HS-5 (cell line): ENCODE measurements at places on chromosomes 2 and 18.

DNA sequence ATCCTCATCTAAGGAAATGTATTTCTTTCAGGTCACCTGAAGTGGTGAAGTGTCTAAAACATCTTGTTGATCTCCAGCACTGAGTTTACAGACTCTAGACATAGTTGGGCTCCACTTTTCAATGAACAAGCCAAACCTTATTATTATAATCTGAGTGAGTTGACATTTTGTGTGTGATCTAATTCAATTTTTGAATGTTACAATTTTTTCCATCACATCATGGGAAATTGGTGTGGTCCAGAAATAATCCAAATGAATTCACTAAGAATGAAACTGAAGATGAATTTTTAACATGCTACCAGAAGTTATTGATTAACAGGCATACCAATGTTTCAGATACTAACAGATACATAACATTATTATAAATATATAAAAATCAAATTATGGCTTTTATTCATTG is 75.6 kb upstream of the EFEMP1 start:
- DNase-seq, result no peak

- no peak for DNase-seq
Observed at GRCh38 chr2:37993143-37993542, 68.1 kb downstream of the RMDN2 start.

DNA sequence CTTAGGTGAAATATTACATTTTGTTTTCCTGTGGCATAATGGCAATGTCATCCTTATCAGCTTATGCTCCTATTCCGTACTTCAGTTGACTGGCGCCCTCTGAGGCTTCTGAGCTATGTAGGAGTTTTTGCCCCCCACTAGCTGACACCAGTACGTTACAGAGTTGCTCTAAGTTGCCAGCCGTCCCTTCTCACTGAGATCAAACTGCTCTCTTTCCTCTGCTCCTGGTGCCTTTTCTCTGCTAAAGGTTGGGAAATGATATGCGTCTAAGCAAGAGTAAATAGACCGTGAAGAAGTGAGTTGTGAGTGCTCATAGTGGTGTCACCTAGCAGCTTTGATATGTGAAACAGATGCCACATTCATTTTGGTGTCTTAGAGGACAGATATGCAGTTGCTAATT is 99.2 kb downstream of the RAPGEF4 start:
- DNase-seq, result no peak

DNA sequence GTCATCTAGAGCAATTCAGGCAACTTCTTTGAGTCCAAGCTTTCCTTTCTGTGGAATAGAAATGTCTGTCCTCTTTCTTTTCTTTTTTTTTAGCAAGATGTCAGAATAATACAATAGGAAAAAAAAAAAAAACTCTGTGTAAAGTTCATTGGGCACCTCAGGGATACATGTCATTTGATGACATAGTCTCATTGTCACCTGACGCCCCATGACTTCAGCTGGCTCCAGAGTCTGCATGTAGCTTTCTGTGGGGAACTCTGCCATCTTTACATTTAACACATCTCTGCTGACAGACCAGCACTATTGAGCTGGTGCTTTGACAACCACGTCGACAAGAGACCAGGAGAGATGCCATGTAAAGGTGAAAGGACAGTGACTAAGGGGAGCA is 172.5 kb upstream of the KLF7 start:
- no peak for DNase-seq

DNA sequence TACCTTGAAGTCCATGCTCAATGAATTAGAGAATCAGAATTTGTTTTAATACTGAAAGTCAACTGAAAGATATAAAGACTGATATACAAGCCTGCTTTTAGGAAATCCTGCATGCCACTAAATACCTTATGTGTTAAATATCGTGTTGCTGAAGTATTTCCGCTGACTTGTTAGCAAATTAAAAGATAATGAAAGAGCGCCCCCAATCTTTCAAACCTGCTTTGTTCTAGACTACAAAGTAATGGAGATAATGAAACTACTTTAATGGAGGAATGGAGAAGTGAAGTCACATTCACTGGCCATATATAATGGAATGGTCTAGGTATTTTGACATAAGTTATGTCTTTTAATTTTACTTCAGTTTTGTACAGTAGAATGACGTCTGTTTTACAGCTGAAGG is 95.7 kb downstream of the ASXL3 start:
- no peak for DNase-seq

DNA sequence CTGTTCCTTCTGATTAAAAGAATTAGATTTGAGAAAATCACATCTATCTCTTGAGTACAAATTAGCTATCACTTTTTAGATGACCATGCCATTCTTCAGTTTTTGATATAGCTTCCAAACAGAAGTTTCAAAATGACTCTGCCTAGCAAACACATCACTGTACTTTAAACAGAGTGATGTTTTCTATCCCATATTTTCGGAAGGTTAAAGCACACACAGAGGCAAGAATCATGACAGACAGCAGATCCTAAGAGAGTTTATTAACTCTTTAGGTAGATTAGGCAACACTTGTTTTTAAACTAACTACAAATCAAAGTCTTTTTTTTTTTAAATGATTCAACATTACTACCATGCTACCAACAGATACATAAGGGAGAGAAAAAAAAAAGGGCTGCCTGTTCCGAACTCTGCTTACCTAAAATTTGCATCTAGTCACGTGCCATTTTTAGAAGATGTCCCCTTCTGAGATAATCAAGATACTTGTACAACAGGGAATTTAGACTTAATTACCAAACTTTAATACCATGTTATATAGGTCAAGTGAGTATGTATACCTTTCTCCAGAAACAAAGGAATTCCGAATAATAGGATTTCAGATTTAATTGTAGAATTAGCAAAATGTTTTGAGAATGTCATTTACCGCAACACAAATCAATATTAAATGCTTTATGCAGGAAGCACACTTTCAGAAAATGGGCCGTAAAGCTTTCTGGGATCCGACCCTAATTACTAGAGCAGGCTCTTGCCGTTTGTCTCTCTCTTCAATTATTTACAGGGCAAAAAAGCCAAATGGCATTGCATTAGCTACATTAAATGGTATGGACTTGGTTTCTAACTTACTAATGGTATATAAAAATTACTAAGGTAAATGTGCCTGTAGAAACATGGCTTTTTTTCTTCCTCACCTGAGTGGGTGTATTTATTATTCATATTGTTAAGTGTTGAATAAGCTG is 2.6 kb downstream of the RBMS1 start:
- DNase-seq, result no peak

- no peak for DNase-seq
Observed at GRCh38 chr18:23154823-23155500, 19.7 kb downstream of the CABLES1 start.

GRCh38 chr2:148658807-148659722 is 14.5 kb downstream of the EPC2 start:
- peak; percentile 35 for DNase-seq

DNA sequence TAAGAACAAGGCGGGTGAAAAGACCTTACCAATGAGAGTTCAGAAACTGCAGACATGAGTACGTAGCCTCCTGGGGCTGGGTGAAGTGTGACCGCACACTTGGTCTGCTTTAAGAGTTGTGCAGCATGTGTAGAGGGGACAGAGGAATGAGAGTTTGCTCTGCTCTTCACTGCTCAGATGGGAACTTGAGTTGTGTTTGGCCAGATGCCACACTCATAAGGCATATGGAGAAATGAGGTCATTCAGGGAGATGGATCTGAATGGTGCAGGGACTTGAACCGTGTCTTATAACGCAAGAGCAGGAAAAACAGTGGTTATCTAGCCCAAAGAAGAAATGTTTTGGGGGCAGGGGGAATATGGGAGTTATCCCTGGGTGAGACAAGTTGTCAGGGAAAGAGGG is 273.8 kb upstream of the LYPD1 start:
- DNase-seq, result no peak

GRCh38 chr2:140585016-140585415 is 1545.8 kb downstream of the LRP1B start:
- DNase-seq, result no peak

GRCh38 chr2:191611614-191612013 is 66.3 kb upstream of the NABP1 start:
- DNase-seq, result no peak

DNA sequence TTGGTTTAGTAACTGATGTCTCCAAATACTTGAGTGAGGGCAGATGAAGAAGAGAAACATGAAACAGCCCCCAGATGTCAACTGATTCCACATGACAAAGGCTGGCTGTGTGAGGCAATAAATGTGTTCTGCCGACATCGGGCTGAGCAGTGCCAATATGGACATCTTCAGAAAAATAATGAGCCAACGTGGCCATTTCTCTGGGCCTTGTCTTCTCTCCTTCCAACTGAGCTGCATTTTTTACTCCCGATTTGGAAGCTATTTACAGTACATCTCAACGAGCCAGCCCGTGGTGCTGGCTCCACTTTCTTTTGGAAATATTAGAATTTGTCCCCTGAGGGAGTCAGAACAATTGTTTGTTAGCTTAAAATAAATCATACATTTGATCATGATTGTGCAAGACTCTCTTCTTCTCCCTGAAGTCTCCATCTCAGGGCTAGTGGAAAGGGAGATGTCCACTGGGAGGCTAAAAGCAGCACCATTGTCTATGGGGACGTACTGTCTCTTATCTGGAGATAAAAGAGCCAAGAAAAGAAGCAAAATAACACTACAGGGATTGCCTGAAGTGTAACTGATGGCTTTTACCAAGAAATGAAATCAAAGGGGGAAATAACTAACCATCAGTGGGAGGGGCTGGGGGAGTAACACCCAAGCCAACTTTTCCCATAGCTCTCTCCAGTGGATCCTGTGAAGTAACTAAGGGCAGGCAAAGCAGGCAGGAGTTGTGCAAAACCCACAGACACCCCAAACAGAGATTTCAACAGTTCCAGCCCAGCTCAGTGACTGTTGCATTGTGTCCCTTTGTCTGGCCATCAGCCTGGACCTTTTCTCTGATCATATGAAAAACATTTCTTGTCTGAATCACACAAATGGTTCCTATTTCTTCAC is 114.8 kb downstream of the RDH14 start:
- no peak for DNase-seq

GRCh38 chr18:57705832-57706595 is 84.4 kb upstream of the NARS1 start:
- no peak for DNase-seq

DNA sequence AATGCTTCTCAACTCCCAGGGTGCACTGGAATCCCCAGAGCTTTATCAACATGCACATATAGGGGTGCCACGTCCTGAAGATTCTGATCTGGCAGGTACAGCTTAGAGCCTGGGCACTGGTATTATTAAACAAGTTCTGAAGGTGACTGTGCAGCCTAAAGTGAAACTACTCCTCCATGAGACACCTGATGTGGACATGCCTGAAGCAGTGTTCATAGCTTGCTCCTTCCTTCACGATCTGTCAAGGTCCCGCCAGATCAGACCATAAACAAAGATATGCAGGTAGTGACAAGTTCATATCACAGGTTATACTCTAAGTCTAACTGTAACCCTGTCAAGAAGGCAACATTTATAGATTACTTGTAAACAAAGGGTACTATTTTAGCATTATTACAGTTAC is 65.3 kb upstream of the DNER start:
- DNase-seq, result no peak

- no peak for DNase-seq
Observed at GRCh38 chr2:217722883-217723472, 279.8 kb downstream of the TNS1 start.

DNA sequence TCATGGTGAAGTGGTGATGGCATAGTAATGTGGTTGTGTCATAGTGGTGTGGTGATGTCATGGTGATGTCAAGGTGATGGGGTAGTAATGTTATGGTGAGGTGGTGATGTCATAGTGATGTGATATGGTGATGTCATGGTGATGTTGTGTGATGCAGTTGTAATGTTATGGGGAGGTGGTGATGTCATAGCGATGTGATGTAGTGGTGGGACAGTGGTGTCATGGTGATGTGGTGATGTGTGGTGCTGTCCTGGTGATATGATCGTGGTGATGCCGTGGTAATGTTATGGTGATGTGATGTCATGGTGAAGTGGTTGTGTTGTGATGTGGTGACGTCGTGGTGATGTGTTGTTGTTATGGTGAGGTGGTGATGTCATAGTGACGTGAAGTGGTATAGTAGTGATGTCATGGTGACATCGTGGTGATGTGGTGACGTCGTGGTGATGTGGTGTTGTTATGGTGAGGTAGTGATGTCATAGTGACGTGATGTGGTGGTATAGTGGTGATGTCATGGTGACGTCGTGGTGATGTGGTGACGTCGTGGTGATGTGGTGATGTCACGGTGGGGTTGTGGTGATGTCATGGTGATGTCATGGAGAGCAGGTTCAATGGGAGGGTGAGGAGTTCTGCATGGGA is 242.7 kb upstream of the MYT1L start:
- DNase-seq, result no peak

- DNase-seq, result no peak
Observed at GRCh38 chr18:21593540-21594257, 6.8 kb downstream of the ESCO1 start.

GRCh38 chr2:181738074-181738473 is 57.8 kb upstream of the NEUROD1 start:
- no peak for DNase-seq

- DNase-seq, result no peak
Observed at GRCh38 chr2:128219891-128220290, 98.8 kb downstream of the HS6ST1 start.

GRCh38 chr2:6640621-6641015 is 225.1 kb downstream of the CMPK2 start:
- DNase-seq, result no peak

- DNase-seq, result no peak
Observed at GRCh38 chr18:46621111-46621766, 35.8 kb downstream of the LOXHD1 start.

DNA sequence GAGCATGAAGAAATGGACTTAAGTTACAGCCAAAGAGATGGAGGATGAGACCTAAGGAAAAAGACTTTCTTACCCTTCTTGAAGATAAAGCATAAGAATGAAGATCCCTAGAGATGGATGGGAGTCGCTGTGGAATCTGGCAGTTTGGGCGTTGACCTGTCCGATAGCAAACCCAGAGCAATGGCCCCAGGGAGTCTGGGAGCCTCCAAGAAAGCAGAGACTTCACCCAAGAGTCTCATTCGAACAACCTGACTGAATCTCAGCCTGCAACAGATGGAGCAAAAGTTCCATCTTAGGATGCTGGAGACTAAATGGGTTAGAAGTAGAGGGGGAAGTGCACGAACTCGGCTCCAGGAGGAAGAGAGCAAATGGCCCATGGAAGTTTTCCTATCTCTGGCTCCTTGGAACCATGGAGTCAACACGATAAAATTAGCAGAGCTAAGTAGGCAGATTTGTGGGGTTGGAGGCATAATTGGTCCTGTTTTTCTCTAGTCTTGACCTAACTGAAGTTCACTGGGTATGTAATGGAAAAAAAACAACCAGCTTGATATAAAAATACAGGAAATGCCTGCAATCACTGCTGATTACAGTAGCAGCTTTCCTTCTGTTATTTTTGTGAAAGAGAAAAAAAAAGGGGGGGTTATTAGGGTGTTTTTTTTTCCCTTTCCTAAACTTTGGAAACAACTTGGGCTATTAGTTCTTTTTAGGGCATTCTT is 178.4 kb upstream of the EPAS1 start:
- no peak for DNase-seq
